CD4-positive, alpha-beta T cell treated with Interleukin-6 for 4 hours (primary cell): ENCODE measurements at places on chromosomes 5 and 9.

DNA sequence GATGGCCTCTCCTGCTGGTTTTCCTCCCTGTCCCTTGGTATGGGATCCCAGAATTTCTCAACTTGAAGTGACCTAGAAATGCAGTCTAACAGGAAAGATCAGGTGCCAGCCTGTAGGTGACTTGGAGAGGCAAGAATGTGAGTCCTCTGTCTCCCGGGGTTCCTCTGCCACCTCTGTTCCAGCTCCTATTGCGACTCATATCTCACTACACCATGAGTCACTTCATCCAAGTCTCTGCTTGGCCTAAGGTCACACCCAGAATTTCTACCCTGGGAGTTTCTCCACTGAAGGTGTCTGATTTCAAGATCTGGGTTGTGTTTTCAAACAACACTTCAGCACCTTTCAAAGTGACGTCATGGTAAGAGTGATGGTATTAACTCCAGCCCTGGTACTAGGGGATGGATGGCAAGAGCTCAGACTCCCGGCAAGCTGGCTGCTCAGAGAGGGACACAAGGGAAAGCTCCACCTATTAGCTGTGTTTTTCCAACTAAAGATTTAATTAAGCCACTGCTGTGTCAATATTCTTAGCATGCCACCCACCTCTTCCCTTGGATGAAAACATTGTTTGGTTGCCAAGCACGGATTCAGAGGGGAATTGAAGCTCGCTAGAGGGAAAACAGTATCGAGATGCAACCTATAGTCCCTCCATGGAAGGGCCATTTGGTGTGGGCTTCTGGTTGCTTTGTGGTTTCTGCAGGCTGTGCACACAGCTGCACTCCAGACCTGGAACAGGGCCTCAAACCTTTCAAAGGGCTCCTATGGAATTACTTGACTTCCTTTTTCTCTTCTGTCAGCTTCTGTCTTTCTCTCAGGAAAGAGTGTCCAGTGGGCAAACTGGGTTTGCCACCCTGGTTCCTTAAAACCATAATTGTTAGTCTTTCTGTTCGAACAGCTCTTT is 205.7 kb downstream of the GAS1 start:
- DNase-seq, result no peak

GRCh38 chr5:91586232-91586631 is 203.1 kb upstream of the ARRDC3 start:
- no peak for DNase-seq

DNA sequence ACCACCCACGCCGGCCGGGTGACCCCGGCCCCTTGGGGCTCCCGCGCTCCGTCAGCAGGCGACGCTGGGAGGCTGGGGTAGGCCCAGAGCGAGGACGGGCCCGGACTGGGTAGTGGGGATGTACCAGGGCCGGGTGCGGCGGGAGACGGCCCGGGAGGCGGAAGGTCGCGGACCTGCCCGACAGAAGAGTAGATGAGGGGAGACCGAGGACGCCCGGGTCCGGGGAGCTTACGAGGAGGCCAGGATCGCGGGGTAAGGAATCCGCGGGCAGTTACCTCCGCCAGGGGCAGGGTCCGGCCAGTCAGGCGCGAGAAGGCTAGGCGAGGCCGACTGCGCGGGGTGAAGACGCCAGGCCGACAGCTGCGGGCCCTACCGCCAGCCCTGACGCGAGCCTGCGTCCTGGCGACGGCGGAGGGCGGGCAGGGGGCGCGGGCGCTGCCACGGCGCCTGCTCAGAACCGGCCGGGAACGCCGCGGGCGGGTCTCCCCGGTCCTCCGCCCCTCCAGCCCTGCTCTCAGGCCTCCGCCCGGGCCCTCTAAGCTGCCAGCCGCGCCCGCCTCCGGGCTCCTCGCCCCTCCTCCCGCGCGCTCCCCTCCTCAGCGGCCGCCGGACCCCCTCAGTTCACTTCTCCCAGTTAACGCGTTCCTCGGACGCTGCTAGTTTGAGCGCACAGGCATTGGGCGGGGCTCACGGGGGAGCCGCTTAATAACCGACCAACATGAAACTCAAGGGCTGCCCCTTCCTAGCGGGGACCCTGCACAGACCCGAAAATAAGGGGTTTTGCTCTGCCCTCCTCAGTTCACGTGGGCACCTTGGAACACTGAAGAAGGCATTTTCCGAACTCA is at the start of gene CPLANE1:
Gene CPLANE1 (minus strand): TSS at position 407 of the 845 bp plus-strand sequence. CDS start 1,678 bp downstream, outside the sequence.
- DNase-seq, result peak; percentile 73

GRCh38 chr9:71781391-71781790 is 13.1 kb upstream of the CEMIP2 start:
- no peak for DNase-seq

- no peak for DNase-seq
These were observed 129.5 kb upstream of the RAPGEF1 start for GRCh38 chr9:131869348-131869747.

GRCh38 chr5:39877479-39877878 is 452.7 kb upstream of the DAB2 start:
- no peak for DNase-seq

DNA sequence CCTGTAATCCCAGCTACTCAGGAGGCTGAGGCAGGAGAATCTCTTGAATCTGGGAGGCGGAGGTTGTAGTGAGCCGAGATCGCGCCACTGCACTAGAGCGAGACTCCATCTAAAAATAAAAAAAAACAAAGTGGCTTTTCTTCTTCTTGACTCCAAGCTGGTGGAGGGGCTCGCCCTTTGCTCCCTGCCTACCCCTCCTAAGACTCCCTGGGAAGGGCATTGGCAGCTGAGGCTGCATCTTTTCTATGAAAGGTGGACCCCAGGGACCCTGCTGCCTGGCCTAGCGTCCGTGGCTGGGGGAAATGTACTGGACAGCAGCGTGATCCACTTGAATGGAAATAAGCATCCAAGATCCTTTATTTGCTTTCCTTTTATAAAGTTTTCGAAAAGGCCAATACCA is 24.0 kb downstream of the ROPN1L start:
- DNase-seq, result no peak

GRCh38 chr9:4780651-4781050 is 12.1 kb upstream of the RCL1 start:
- DNase-seq, result no peak

- DNase-seq, result no peak
These were observed 567.0 kb downstream of the CETN3 start for GRCh38 chr5:89842531-89842930.

GRCh38 chr5:93569300-93570160 is 11.5 kb downstream of the NR2F1-AS1 start:
- no peak for DNase-seq

GRCh38 chr5:75465480-75465879 is 45.9 kb downstream of the CERT1 start:
- no peak for DNase-seq

DNA sequence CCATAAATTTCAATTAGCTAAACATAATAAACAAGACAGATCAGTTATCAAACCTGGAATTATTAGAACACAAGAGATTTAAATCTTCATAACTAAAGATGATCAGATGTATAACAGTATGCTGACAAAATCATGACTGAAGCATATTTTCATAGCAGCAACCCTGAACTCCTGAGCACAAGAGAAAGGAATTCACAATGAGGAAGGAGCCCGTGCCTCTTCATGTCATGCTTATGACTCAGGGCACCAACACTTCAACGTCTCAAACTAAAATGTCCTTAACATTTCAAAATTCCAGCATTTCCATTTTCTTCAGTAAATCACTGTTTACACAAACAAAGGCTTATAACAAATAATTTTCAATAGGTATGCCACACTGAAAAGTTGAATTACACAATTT is 6.7 kb downstream of the AP3B1 start:
- no peak for DNase-seq

GRCh38 chr5:32522429-32523143 is 62.8 kb upstream of the SUB1 start:
- DNase-seq, result peak; percentile 68

DNA sequence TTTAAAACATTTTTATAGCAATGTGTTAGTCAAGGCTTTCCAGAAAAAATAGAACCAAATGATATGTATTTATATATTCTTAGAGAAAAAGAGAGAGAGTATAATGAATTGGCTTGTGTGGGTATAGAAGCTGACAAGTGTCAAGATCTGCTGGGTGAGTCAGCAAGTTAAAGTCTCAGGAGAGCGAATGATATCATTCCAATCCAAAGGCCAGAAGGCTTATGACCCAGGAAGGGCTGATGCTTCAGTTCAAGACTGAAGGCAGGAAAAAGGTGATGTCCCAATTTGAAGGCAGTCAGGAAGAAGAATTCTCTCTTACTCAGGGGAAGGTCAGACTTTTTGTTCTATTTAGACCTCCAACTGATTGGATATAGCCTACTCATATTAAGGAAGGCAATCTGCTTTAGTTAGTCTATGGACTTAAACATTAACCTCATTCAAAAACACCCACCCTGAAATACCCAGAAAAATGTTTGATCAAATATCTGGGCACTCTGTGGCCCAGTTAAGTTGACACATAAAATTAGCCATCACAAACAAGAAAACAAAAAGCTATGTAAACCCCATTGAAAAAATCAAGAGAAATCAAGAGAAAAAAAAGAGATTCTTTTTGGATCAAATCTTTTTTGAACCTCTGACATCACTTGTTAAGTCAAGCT is 189.6 kb downstream of the PIK3R1 start:
- DNase-seq, result no peak

GRCh38 chr5:162801235-162801634 is 636.2 kb upstream of the CCNG1 start:
- no peak for DNase-seq

- no peak for DNase-seq
These were observed 424.1 kb upstream of the KIF2A start for GRCh38 chr5:61881821-61882487.

DNA sequence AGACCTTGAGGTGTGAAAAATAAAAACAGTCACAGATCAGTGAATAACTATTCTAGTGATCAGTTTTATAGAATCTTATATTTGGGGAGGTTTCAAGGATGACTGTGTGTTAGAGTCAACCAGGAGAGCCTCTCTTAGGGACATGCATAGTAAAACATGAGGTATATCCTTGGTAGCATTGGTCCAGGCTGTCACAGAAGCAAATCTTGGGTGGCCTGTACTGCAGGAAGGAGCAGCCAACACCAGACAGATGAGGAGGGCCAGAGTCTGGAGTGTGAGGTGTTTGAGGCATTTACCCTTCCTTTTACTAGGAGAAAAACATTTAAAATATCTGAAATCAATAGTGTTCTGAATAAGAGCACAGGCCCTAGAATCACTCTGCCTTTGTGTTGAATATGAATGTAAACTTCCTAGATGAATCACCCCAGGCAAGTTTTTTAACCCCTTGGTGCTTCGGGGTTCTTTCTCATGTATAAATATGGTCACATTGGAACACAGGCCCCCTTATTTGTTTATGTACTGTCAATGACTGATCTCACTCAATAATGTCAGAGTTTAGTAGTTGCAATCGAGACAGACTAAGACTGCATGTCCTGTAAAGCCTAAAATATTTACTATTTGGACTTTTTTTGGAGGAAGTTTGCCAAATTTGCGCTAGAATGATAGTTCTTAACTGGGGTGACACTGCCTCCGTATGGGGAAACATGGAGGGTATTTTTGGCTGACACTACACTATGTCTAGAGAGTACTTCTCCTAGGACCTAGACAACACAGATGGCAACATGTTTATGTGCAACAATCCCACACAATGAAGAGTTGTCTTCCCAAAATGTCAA is 416.5 kb upstream of the POU5F2 start:
- no peak for DNase-seq

- no peak for DNase-seq
These were observed 58.5 kb downstream of the SECISBP2 start for GRCh38 chr9:89376741-89377351.

DNA sequence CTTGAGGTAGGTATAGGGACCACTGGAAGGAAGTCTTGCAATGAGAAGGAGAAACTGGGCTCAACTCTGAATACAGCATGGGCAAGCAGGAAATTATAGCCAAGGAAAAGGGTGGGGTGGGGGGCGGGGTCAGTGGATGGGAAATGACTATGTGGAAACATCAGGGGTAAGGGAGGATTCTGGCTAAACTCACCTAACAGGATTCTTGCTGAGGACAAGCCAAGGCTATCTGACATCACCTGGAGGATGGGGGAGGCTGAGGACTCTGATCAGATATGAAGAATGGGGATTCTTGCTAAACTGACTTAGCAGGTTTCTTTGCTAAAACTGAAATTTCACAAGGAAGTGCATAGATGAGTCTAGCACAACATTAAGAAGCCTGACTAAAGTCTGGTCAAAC is 40.8 kb downstream of the CTSL start:
- no peak for DNase-seq

- no peak for DNase-seq
These were observed at the start of gene ISL1 for GRCh38 chr5:51383131-51384121. Gene ISL1, plus strand, starts transcription at chr5:51383448. Its CDS starts 224 bp downstream, at chr5:51383672.

DNA sequence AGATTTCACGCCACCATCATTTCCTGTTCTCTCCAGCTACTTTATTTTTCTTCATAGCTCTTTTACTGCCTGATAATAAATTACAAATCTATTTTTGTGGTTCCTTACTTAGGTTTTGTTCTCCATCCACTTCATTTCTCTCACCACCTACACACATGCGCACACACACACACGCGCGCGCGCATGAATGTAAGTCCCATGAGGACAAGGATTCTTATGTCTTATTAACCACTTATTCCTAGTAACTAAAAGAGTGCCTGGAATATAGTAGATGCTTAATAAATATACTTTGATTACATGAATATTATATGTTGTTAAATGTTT is 116.5 kb downstream of the TRPM6 start:
- no peak for DNase-seq

DNA sequence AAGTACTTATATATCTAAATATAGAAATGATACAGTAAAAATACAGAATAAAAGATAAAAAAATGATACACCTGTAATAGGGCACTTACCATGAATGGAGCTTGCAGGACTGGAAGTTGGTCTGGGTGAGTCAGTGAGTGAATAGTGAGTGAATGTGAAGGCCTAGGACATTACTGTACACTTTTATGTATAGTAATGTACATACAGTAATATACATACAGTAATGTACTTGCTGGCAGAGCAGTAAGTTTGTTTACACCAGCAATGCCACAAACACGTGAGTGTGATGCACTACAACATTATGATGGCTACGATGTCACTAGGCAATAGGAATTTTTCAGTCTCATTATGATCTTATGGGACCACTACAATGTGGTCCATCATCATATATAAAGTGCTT is 34.2 kb downstream of the SUSD1 start:
- DNase-seq, result no peak

- no peak for DNase-seq
These were observed 32.7 kb downstream of the MORN5 start for GRCh38 chr9:122192261-122192875.

- DNase-seq, result no peak
These were observed 401.3 kb downstream of the ENC1 start for GRCh38 chr5:74239261-74239660.

GRCh38 chr5:158456756-158457155 is 597.8 kb upstream of the CLINT1 start:
- no peak for DNase-seq
